ENCODE measurements at places on chromosomes 7 and 10. TPM values are rescaled to one million over a fixed set of nuclear protein-coding genes. Genes with fewer than 3 reads are reported as not detected.
A peak's percentile ranks its signal among the peaks of the same experiment; 100 is the strongest.

- H3K27me3 ChIP-seq, result no peaks in the 10 kb centered on the region
- peaks cover 22% of the 10 kb centered on the region for H3K4me1 ChIP-seq
- no peak overlapping the region for H3K27ac ChIP-seq
- H3K4me3 ChIP-seq, result no peak overlapping the region
- no peaks in the 10 kb centered on the region for H3K36me3 ChIP-seq
These were observed 160.9 kb upstream of the NEBL start for GRCh38 chr10:21057989-21058388.

GRCh38 chr10:123755061-123755460, 88.9 kb downstream of the GPR26 start:
- H3K4me3 ChIP-seq, result no peak overlapping the region
- no peak overlapping the region for H3K27ac ChIP-seq
- no peaks in the 10 kb centered on the region for H3K4me1 ChIP-seq
- no peak for DNase-seq

GRCh38 chr10:6458814-6459213, 121.3 kb downstream of the PRKCQ start:
- no peaks in the 10 kb centered on the region for H3K4me1 ChIP-seq
- H3K27ac ChIP-seq, result no peak overlapping the region
- DNase-seq, result no peak
- no peak overlapping the region for H3K4me3 ChIP-seq

DNA sequence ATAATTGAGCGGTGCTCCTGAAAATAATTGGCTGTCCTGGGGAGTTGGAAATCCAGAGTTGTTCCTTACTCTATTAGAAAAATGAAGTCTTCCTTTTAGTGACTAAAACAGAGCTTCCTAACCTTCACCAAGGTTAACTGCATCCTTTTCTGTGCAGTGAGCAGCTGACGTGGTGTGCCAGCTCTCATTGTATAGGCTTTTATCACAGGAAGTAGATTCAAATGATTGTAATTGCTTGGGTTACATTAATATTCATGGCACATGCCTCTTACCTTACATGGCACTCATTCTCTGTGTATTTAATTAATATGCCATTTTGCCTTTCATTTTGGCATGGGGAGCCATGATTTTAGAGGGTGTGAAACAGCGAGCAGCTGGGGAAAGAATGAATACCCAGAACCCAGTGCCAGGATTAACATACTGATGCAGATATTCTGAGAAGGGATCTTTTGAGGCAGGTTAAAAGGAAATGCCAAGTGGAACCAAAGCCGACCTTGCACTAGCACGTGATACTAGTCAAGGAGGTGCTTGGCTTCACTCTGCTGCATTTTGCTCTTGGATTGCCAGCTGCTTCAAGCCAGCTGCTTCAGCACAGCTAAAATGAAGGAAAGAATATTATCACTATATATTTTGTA, 115.3 kb downstream of the ST7 start:
- peak overlapping the region; percentile 27 for H3K27ac ChIP-seq
- DNase-seq, result no peak
- peaks cover 23% of the 10 kb centered on the region for H3K4me1 ChIP-seq
- no peak overlapping the region for H3K4me3 ChIP-seq
- H3K27me3 ChIP-seq, result no peaks in the 10 kb centered on the region

Gene SLC25A40
- 36.6 TPM for total RNA-seq

GRCh38 chr10:77862595-77862994, 64.0 kb downstream of the DLG5 start:
- H3K27me3 ChIP-seq, result no peaks in the 10 kb centered on the region

DNA sequence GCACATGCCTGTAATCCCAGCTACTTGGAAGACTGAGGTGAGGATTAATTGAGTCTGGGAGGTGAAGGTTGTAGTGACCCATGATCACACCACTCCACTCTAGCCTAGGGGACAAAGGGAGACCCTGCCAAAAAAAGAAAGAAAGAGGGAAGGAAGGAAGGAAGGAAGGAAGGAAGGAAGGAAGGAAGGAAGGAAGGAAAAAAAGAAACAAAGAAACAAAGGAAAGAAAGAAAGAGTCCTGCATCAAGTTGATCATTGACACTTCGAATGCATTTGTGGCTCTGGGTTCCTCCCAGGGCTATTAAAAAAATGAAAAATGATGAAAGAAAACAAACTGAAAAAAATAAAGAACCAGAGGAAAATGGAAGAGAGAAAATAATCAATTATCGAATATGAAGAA, 3.9 kb upstream of the PRRT4 start:
- DNase-seq, result no peak
- H3K36me3 ChIP-seq, result no peaks in the 10 kb centered on the region
- no peak overlapping the region for H3K27ac ChIP-seq

Gene PMS2
- 19.1 TPM for total RNA-seq

Gene PCGF5
- total RNA-seq, result 36.3 TPM

Gene TAS2R41
- total RNA-seq, result not detected

DNA sequence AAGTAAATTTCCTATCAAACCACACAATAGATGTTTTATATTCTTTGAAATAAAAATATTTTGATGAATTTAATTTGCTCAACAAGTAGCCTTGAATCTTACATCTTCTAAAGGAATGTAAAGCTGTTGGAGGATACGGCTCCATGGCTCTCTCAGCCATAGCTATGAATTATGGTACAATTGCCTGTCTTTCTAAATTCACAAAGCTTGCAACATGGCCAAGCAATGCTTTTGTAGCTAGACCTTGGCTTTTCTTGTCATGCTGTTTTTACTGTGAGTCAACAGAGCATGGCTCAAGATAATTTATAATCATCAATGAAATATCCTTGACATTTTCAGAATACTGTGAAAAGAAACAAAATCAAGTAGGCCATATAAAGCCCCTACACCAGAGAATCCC, 286.7 kb downstream of the CACNA2D1 start:
- no peak overlapping the region for H3K4me3 ChIP-seq
- no peak for DNase-seq
- no peaks in the 10 kb centered on the region for H3K36me3 ChIP-seq
- H3K4me1 ChIP-seq, result no peaks in the 10 kb centered on the region

DNA sequence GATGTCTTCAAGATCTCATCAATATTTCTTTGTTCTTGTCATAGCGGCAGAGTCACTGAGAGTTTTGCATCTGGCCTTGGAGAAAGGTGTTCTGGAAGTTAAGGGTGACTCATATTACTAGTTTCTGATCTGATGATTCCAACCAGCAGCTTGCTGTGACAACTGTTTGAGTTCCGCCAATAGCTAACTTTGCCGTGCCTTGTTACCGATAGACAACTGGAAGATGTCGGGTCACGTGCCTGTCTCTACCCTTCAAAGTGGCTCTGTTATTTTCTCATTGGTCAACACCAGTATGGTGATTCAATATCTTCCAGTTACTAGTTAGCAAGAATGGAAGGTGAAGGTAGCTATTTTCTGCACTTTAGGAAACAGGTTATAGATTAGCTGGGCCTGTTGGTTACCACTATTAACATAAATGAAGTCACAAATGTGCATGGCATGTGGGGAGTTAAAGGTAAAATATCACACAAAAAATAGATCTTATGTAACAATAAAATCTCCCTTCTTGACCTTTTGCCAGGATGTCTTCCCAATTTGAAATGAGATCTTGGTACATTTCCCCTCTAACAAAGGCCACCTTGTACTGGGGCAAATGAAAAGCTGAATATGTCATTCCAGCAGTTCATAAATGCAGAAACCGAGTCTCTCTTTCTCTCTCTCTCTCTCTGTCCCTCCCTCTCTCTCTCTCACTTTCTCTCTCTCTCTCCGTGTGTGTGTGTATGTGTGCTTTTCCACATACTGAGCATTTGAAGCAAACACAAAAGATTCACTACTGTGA, 2.6 kb upstream of the MGAM2 start:
- H3K4me3 ChIP-seq, result no peak overlapping the region
- H3K36me3 ChIP-seq, result no peaks in the 10 kb centered on the region
- H3K4me1 ChIP-seq, result no peaks in the 10 kb centered on the region
- H3K27me3 ChIP-seq, result no peaks in the 10 kb centered on the region
- H3K27ac ChIP-seq, result no peak overlapping the region

Gene TET1
- 23.5 TPM for total RNA-seq

Gene DNAJC1
- total RNA-seq, result 36.2 TPM

GRCh38 chr7:117949232-117949631, 76.0 kb upstream of the CTTNBP2 start:
- no peaks in the 10 kb centered on the region for H3K36me3 ChIP-seq
- no peak overlapping the region for H3K27ac ChIP-seq
- no peaks in the 10 kb centered on the region for H3K4me1 ChIP-seq

GRCh38 chr7:24830440-24831050, 73.3 kb upstream of the GSDME start:
- no peak overlapping the region for H3K27ac ChIP-seq
- H3K4me1 ChIP-seq, result peaks cover 20% of the 10 kb centered on the region
- no peak for DNase-seq
- H3K4me3 ChIP-seq, result no peak overlapping the region
- no peaks in the 10 kb centered on the region for H3K27me3 ChIP-seq

GRCh38 chr10:128081720-128082119, 44.5 kb downstream of the MKI67 start:
- H3K4me1 ChIP-seq, result no peaks in the 10 kb centered on the region
- no peak overlapping the region for H3K4me3 ChIP-seq
- no peaks in the 10 kb centered on the region for H3K36me3 ChIP-seq

DNA sequence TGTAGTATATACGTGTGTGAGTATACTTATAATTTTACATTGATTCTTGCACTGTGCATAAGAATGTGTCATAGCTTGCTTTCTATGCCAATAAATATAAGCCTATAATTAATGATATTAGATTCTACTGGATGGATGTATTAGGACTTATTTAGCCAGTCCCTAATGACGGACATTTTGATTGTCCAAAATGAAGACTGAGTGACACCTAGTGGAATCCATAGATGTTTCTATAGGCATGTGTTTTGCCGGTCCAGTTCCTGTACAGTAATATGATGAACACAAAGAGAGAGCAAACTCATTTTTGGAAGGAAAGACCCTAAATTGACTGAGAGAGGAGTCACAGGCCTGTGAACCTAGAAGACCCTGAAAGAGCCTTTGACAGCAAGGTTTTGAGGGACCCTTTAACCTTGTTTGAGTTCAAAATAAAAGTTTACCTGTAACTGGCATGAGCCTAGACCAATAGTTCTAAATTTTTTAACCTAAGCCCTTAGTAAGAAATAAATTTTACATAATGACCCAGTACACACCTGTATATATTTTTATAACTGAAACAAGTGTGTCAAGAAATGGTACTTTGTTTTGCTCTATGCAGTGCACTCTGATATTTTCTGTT, 42.4 kb upstream of the AGBL3 start:
- peaks cover 34% of the 10 kb centered on the region for H3K36me3 ChIP-seq
- no peaks in the 10 kb centered on the region for H3K27me3 ChIP-seq
- no peaks in the 10 kb centered on the region for H3K4me1 ChIP-seq
- peak; percentile 78 for DNase-seq
- no peak overlapping the region for H3K27ac ChIP-seq

GRCh38 chr7:97215556-97215955, 98.1 kb downstream of the SDHAF3 start:
- H3K4me1 ChIP-seq, result no peaks in the 10 kb centered on the region
- H3K36me3 ChIP-seq, result no peaks in the 10 kb centered on the region
- H3K4me3 ChIP-seq, result no peak overlapping the region
- no peaks in the 10 kb centered on the region for H3K27me3 ChIP-seq
- DNase-seq, result no peak

Gene STEAP4
- total RNA-seq, result 108 TPM

DNA sequence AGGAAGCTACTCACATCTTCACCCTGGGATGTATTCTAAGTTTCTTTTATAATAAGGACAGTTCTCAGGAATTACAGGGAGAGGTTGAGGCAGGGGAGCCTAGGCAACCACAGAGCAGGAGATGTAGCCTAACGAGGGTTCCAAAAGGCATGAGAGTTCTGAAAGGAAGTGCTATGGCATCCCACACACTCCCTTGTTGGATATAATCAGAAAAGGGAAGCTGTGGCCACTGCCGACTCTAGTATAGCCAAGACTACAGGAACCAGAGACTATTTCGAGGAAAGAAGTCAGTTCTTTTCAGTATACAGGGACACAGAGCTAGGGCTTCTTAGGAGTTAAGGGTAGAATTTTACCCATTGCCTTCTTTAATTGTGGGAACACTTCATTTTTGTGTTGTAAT, 11.0 kb downstream of the PRR15 start:
- H3K4me1 ChIP-seq, result no peaks in the 10 kb centered on the region
- peaks cover 49% of the 10 kb centered on the region for H3K27me3 ChIP-seq
- no peak for DNase-seq
- H3K27ac ChIP-seq, result no peak overlapping the region
- no peaks in the 10 kb centered on the region for H3K36me3 ChIP-seq

DNA sequence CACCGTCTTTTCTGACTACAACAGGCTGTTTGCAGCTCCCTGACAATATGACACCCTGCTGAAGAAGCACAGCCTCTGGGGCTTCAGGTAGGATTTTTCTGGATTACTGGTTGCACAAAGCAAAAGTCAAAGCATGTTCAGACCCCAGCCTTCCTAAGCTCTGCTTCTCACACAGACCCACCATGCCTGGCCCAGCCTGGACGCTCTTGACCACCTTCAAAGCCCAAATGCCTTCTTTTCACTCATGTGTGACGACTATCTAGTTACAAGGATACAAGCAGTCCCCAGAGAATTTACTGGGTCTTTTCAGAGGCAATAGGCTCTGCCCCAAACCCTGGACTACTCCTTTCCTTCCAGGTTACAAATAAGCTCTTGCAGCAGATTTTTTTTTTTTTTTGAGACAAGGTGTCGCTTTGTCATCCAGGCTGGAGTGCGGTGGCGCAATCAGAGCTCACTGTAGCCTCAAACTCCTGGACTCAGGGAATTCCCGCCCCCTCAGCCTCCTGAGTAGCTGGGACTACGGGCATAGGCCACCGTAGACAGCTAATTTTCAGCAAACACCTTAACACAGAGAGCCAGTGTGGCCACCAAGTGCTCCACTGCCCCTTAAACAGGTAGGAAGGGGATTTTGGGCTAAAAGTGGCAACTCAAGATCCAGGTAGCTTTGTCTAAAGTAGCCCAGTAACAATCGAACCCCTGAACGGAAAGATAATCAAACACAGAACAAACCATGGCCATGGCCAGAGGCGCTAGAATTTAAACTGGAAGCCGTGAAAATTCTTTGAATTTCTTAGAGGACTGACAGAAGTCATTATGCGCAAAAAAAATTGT, 16.2 kb downstream of the SVIL start:
- peaks cover 19% of the 10 kb centered on the region for H3K4me1 ChIP-seq
- H3K4me3 ChIP-seq, result no peak overlapping the region
- no peaks in the 10 kb centered on the region for H3K27me3 ChIP-seq
- no peaks in the 10 kb centered on the region for H3K36me3 ChIP-seq

GRCh38 chr7:153423210-153423590, 629.0 kb upstream of the DPP6 start:
- no peak overlapping the region for H3K4me3 ChIP-seq
- no peak overlapping the region for H3K27ac ChIP-seq
- no peak for DNase-seq
- no peaks in the 10 kb centered on the region for H3K36me3 ChIP-seq
- H3K27me3 ChIP-seq, result no peaks in the 10 kb centered on the region
- no peaks in the 10 kb centered on the region for H3K4me1 ChIP-seq

Gene CXCL12
- total RNA-seq, result 72.1 TPM

Measured in lung (tissue), 17 donors.